ENCODE measurements at places on chromosomes 6 and 20.
A peak's percentile ranks its signal among the peaks of the same experiment; 100 is the strongest.

DNA sequence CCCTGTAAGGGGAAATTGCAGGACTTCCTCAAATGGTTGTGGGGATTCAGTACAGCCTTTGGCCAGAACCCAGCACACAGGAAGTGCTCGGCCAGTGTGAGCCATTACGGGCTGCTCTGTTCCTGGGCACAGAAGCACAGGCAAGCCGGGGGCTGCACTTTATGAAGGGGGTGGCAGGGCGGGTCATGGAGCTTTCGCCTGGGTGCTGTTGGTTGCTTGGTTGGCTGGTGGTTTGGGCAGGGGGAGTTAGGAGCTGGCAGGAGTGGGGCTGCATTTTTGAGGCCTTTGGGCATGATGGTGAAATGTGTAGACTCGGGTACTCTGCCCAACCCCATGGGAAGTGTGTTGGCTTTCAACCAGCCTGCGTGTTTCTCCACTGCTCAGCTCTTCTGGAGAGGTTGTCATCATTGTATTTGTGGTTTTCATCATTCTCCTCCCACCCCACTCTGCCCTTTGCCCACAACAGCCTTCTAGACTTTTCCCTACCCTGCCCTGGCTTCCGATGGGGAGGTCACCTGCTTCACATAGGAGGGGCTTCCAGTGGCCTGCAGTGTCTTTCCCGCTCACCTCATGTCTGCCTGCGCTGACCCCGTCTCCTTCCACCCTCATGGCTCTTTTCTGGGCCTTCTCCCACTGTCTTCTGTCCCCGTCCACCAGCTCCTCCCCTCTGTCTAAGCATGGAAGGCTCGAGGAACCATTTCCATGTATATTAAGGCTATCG is 16.1 kb upstream of the RBM38 start:
- peak; percentile 80 for DNase-seq

GRCh38 chr6:142551274-142551811 is 249.5 kb downstream of the ADGRG6 start:
- no peak for DNase-seq

- DNase-seq: no peak
Measured at GRCh38 chr6:23055523-23055922, 486.2 kb downstream of the HDGFL1 start.

DNA sequence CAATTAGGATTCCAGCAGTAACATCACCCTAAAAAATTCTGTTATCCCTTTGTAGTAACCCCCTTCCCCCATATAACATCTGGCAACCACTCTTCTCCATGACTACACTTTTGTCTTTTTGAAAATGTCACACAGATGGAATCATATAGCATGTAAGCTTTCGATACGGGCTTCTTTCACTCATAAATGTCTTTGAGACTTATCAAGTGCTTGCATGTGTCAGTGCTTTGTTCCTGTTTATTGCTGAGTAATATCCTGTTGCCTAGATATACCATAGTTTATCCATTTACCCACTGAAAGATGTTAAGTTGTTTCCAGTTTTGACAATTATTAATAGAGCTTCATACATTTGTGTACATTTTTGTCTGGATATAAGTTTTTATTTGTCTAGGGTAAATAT is 10.4 kb upstream of the SNPH start:
- no peak for DNase-seq

DNA sequence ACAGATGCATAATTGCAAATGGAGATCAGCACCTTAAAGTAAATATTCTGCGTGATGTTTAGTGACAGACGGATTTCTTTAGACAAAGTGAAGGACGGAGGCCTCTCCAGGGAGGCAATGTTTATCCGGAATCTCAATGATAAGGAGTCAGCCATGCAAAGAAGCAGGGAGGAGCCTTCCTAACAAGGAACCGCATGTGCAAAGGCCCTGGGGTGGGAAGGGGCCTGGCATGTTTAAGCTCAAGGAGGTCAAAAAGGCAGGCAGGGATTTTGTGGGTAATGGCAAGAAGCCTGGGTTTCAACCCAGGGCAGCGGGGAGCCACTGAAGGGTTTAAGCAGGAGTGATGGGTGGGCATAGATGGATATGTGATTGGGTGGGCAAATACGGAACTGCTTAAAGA is 678 bp downstream of the BPIFB3 start:
- no peak for DNase-seq

GRCh38 chr20:62914970-62915457 is 11.3 kb downstream of the DIDO1 start:
- peak; percentile 56 for DNase-seq

DNA sequence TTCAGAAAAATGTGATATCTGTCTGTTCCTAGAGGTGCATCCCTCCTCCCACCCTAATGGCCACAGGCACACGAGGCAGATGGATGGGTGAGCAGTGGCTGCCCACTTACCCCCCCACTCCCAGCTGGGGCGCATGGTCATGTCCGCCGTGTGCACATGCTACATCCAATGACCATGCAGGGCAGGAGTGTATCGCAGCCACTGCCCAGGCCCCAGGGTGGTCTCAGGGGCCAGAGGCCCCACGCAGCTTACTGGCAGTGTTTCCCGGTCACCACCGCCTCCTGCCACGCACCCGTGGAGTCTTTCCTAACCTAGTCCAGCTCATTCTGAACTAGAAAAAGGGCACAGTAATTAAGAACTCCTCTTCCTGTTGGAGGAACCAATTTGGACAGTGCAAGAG is 11.7 kb upstream of the HTR1B start:
- no peak for DNase-seq

GRCh38 chr20:517221-517620 is 26.4 kb downstream of the CSNK2A1 start:
- no peak for DNase-seq

GRCh38 chr20:19291818-19292132 is 79.3 kb downstream of the SLC24A3 start:
- DNase-seq: no peak

DNA sequence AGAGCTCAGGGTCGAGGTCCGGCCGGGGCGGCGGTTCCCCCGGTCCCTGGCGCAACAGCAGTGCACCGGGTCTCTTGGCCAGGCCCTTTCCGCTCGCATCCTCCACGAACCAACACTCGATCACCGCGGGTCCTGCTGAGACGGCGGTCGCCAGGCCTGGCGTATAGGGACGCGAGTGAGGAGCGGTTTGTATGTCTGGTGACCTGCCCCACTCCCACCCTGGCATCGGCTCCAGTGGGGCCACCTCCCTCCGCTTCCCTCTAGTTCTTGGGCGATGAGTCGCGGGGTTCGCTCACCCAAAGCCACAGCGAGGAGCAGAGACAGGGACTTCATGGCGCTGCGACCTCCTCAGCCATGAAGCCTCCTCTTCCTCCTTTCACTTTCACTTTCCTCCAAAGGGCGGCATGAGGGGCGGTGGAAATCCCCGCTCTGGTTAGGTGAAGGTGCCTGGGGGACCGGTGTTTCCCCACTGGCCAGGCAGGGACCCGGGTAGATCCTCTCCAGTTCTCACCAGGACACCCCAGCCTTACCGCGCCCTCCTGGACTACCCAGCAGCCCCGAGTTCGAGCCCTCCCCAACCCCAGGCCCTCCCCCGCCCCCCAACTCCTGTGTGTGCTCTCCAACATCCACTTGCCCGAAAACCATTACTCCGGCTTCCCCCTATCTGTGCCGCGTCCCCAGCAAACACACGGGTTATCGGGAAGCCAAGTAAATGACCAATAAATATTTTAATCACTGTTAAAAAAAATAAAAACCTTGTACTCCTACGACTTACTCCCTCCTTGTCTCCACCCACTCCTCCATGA is at the start of gene TAPBP:
TAPBP (minus strand) TSS at position 370 of the 806 bp plus-strand sequence; CDS start at position 333, 37 bp downstream.
- DNase-seq: peak; percentile 51
